Thyroid gland (tissue), 4 donors: ENCODE measurements at places on chromosomes 7 and 10. TPM values are rescaled to one million over a fixed set of nuclear protein-coding genes. Genes with fewer than 3 reads are reported as not detected.

- no peak overlapping the region for H3K27ac ChIP-seq
- no peaks in the 10 kb centered on the region for H3K4me1 ChIP-seq
- no peak for DNase-seq
- no peaks in the 10 kb centered on the region for H3K36me3 ChIP-seq
These were observed 199.0 kb upstream of the PRPS1L1 start for GRCh38 chr7:18226598-18226997.

The ASL gene
- 89.5 TPM for total RNA-seq

GRCh38 chr7:81161451-81162075 is 242.7 kb upstream of the SEMA3C start:
- H3K27ac ChIP-seq = no peak overlapping the region
- H3K4me3 ChIP-seq = no peak overlapping the region
- no peak for DNase-seq
- H3K27me3 ChIP-seq = no peaks in the 10 kb centered on the region
- H3K36me3 ChIP-seq = no peaks in the 10 kb centered on the region

DNA sequence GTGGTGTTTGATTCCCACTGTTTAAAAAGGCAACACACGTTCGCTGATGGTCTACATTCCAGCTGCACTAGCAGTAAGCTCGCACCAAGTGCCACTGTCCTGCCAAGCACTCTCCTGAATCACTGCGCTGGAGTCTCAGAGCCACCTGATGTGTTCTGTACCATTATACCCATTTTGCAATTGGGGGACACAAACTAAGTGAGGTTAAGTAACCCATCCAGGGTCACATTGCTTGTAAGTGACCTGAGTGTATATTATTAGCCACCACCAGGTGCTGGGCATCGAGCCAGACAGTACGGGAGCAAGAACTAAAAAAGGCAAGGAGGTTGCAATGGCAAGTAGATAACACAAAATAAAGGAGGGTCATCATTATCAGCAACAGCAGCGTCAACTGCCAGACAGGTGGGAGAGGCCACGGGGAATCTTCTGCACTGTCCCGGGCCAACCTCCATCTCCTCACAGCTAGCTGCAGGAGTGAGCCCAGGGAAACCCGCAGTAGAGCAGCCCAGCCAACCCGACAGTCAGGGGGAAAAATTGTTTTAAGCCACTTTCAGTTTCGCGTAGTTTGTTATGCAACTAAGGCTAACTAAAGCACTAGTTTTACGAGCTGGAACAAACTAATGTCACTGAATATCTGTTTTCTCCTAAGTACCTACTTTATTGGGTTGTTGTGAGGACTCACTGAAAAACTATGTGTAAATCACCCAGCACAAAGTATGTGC is 712 bp upstream of the CPVL start:
- no peaks in the 10 kb centered on the region for H3K36me3 ChIP-seq
- H3K4me1 ChIP-seq = no peaks in the 10 kb centered on the region
- peak overlapping the region; percentile 37 for H3K27ac ChIP-seq
- peak overlapping the region; percentile 40 for H3K4me3 ChIP-seq
- peak; percentile 56 for DNase-seq

The GLCCI1 gene
- total RNA-seq = 115 TPM

The TSPAN15 gene
- 23.1 TPM for total RNA-seq

- H3K4me3 ChIP-seq = no peak overlapping the region
- no peak overlapping the region for H3K27ac ChIP-seq
- no peaks in the 10 kb centered on the region for H3K4me1 ChIP-seq
- H3K36me3 ChIP-seq = no peaks in the 10 kb centered on the region
- no peaks in the 10 kb centered on the region for H3K27me3 ChIP-seq
These were observed 4.6 kb downstream of the CYP3A5 start for GRCh38 chr7:99674995-99675742.

DNA sequence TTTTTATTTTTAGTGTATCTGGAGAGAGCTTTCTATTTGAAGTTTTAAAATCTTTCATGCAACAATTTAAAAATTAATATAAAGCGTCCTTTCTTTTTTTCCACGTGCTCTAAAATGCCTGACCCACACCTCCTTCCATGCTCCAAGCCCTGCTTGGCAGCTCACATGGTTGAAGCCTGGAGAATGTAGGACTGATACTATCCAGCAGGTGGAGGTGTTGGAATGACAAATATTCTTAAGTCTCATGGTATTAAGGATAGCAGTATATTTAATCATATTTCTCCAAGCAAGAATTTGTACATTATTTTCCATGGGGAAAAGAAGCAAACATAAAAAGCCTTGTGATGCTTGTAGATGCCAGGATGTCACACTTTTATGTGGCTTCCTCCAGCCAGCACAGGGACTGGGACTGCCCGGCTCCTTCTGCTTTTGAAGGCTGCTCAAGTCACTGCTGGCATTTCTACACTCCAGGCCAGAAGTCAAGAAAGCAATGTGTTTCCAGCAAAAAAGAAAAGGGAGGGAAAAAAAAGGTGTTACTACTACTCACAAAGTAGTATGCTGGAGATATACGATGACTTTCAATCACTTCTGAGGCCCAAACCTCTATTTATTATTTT is 49.7 kb downstream of the BZW2 start:
- H3K27me3 ChIP-seq = no peaks in the 10 kb centered on the region
- H3K27ac ChIP-seq = no peak overlapping the region
- DNase-seq = peak; percentile 27
- no peaks in the 10 kb centered on the region for H3K4me1 ChIP-seq
- no peak overlapping the region for H3K4me3 ChIP-seq

- DNase-seq = peak; percentile 2
- no peak overlapping the region for H3K27ac ChIP-seq
- H3K4me1 ChIP-seq = no peaks in the 10 kb centered on the region
- no peaks in the 10 kb centered on the region for H3K27me3 ChIP-seq
These were observed 180.5 kb downstream of the ZNF365 start for GRCh38 chr10:62554632-62555199.

- H3K36me3 ChIP-seq = no peaks in the 10 kb centered on the region
- no peak for DNase-seq
- H3K4me1 ChIP-seq = no peaks in the 10 kb centered on the region
- no peak overlapping the region for H3K4me3 ChIP-seq
- H3K27me3 ChIP-seq = no peaks in the 10 kb centered on the region
- no peak overlapping the region for H3K27ac ChIP-seq
These were observed 112.7 kb upstream of the CTBP2 start for GRCh38 chr10:125273023-125273422.

DNA sequence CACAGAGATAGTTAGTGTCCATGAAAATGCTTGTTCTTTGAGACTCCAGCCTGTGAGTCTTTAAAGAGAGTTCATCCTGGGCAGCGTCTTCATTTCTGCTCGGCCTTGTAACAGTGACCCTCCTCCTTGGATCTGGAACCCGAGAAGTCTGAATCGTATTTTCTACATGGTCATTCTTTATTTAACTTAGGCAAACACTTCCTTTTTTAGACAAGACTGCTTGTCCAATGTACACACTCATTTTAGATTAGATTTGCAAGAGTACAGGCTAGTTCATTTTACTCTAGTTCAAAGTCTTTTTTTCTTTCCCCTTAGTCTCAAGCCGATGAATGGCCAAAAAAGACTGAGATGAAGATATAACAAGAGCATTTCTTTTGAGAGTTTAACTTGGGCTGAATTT is 133.5 kb downstream of the CHN2 start:
- peaks cover 3% of the 10 kb centered on the region for H3K4me1 ChIP-seq
- DNase-seq = no peak
- H3K4me3 ChIP-seq = no peak overlapping the region

GRCh38 chr7:82539969-82540368 is 96.4 kb upstream of the CACNA2D1 start:
- H3K27me3 ChIP-seq = no peaks in the 10 kb centered on the region
- DNase-seq = no peak
- H3K36me3 ChIP-seq = no peaks in the 10 kb centered on the region
